Activated CD4-positive, alpha-beta T cell treated with anti-CD3 and anti-CD28 coated beads, Interleukin-2, amount 50 U/mL, for 24 hours (primary cell): ENCODE measurements at places on chromosomes 7 and 10.

- no peak for DNase-seq
Measured at GRCh38 chr10:110415809-110416208, 81.9 kb upstream of the DUSP5 start.

- no peak for DNase-seq
Measured at GRCh38 chr7:54782829-54783228, 23.8 kb upstream of the SEC61G start.

- DNase-seq = no peak
Measured at GRCh38 chr7:122622682-122623081, 76.2 kb downstream of the RNF133 start.

GRCh38 chr7:732094-732541, 5.0 kb upstream of the PRKAR1B start:
- no peak for DNase-seq

DNA sequence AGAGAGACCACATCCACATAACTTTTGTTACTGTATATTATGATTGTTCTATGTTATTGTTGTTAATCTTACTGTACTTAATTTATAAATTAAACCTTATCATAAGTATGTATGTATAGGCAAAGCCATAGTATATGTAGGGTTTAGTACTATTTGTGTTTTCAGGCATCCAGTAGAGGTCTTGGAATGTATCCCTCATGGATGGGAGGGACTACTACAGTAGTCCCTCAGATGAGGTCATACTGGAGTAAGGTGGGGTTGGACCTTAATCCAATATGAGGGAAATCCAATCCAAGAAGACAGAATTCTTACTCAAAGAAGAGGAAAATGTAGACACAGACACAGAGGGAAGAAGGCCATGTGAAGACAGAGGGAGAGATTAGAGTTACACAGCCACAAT, 34.1 kb upstream of the MALRD1 start:
- no peak for DNase-seq

GRCh38 chr10:110151971-110152370, 55.4 kb upstream of the MXI1 start:
- DNase-seq = no peak

DNA sequence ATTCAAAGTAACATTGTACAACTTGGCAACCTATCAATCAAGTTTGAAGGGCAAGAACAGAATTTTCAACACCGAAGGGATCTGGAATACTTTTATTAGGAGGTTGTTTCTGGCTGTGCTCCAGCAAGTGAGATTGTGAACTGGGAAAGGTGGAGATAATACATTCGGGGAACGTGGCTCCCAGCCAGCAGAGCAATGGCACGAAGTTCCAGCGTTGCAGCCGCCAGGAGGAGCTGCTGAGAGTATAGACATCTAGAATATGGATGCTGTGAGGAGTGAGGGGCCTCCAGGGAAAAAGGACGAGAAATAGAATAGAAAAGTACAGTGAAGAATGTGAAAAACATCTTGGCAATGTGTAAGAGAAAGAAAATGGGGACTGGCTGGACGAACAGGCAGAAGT, 69.5 kb downstream of the TCERG1L start:
- DNase-seq = no peak

DNA sequence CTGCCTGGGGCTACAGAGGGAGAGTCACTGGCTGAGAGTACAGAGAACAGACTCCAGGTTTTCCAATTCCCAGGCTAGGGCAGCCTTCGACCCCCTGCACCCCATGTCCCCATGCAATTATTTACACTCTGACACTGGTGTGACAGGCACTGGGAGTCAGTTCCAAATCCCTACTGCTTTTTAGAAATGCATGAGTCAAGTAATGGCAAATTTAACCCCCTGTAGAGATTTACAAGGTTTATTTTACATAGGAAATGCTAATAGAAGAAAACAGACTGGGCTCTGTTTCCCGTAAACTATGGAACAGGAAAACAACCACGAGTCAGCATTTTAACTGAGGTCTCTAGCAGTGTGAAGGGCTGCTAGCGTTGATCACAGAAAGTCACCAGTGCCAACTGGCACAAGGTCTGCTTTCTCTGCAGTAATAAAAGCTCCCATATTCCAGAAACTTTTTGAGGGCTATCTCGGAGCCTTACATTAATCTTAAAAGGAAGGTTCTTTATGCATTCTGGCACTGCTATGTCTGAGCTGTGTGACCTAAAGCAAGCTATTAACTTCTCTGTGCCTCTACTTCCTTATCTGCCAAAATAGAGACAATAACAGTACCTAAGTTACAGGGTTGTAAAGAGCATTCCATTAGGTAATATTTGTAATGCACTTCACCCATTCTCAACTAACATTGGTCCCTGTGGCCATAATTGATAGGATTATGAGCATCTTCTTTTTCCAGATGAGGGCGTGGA, 28.2 kb downstream of the NOD1 start:
- no peak for DNase-seq

GRCh38 chr10:100745882-100746783, 751 bp downstream of the PAX2 start:
- DNase-seq = no peak

DNA sequence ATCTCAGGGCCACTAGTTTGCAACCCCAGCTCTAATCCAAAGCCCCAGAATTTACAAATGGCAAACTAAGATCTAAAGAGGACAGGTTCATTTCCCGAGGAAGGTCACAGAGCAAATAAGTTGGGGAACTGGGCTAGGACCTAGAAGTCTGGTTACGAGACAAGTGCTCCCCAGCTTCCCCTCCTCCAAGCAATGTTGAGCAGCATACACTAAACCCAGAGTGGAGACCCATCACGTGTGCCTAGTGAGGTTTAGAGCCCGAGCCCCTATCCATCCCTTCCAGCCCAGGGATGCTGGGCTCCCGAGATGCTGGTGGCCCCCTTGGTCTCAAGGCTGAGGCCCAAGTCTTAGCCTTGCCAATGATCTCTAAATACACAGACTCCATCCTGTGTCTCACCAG, 209.5 kb upstream of the ZMIZ1 start:
- no peak for DNase-seq

- DNase-seq = no peak
Measured at GRCh38 chr7:124057872-124058271, 25.0 kb upstream of the TMEM229A start.

DNA sequence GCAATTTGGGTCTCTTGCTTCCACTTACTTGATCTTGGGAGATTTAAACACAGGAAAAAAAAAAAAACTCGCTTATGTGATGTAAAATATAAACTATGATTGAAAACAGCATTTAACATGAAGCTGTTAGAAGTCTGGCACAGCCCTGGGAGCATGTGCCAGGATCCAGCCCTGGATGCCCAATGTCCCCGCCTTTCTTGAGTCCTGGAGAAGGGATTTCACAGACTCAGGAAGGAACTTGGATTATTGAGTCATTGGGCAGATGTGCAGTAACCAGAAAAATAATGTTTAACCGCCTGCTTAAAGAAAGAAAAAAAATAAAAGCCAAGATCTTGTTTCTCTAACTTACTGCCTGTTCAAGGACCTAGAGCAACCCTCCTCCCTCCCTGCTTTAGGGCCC, 3.7 kb upstream of the JCAD start:
- no peak for DNase-seq

DNA sequence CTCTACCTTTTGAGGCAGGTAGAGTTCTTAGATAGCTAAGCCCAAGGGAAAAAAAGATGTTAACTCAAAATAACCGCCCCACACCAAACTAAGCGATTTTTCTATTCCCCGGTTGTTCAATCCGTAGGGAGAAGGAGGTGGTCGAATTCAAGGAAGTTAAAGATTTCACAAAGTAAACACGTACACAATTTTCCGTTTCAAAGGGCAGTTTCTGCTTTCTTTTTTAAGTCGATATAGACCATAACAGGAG, 842 bp downstream of the KBTBD2 start:
- no peak for DNase-seq

GRCh38 chr7:38893061-38893460, 15.9 kb downstream of the VPS41 start:
- DNase-seq = no peak

GRCh38 chr10:142371-142770, 7.1 kb downstream of the ZMYND11 start:
- DNase-seq = no peak

DNA sequence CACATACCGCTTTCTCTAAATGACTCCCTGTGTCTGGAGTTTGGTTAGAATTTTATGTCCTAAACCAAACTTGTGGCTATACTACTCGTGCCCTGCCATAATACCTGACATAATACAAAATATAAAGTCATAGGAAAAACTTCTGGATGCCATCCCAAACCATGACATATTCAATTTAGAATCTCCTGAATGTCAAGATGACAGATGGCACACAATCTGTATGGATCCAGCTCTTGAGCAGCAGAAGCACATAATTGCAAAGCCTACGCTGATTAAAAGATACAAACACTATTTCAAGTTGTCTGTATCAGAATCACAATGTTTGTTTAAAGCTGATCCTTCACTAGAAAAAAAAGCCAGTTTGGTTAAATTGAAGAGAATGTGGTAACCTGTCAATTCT, 22.4 kb upstream of the CDC14C start:
- no peak for DNase-seq

DNA sequence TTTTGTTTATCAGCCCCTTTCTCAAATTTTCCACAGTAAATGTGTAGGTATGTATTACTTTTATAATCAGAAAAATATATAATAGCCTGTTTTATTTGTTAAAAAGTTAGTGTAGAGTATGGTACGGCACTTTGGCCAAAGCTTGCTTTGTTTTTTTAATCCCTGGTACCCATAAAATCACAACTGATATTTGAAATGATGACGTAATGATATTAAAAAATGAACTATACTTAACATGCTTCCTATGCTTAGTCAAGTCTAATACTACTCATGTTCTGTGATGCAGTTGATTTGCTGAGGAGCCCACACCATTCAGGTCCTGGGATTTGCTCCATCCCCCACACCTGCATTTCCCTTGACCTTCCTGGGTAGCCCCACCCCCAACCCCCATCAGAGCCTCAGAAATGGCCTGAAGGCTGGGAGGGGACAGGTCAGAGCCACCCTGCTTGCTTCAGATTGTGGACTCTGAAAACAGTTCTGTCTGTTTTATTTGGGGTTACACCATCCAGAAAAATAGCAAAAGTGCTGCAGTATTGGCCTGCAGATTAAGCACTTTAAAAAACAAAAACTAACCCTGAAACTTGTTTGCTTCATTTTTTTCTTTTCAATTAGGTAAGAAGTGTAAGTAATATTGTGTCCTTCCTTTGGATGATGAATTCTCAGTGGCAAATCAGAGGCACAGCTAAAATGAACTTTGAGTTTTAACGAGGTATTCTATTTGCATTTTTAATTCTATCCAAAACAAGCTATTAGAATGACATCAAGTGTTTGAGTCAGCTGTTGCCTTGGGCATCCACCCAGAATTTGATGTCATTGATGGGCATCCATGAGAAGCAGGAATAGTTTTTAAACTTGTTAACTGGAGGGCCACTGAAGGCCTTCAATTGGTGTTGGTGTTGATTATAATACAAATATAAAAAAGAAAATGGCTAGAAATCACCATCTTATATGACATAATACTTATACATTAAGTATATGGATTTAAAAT, 23.3 kb downstream of the PLCE1 start:
- no peak for DNase-seq

DNA sequence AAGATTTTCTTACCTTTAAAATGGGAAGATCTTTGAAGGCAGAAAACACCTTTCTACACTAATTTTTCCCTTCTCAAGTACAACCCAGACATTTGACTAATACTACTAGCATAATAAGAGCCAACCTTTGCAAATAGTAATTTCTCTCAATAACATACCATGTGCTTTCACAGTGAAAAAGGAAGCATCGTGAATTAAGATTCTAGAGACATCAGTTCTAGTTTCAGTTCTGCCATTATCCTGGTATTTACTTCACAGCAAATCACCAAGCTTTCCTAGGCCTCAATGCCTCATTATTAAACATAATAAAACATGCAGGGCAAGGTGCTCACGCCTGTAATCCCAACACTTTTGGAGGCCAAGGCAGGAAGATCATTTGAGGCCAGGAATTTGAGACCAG, 24.9 kb downstream of the GSAP start:
- no peak for DNase-seq

DNA sequence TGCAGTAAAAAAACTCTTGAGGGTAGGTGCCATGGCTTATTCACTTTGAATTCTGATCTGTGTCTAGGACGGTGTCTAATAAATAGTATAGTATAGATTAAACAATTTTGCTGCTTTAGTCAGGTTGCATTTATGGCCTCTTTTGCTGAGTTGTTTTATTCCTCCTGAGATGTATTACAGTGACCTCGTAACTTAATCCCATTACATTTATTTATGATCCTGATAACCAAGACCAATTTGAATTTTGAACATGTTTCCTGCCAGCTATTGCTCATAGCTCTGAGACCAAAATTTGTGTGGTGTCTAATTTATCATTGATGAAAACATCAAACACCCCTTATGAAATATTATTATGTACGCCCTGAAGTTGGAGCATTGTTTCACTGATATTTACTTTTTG, 381.9 kb upstream of the SEMA3C start:
- DNase-seq = no peak

GRCh38 chr10:2023687-2024086, 286.4 kb upstream of the ADARB2 start:
- DNase-seq = no peak

GRCh38 chr10:118568327-118568848, 27.1 kb downstream of the PRLHR start:
- DNase-seq = peak; percentile 58
